ENCODE measurements at places on chromosomes 4 and X.

GRCh38 chr4:145830699-145831098 is 107.9 kb downstream of the ZNF827 start:
- no peak overlapping the region for H3K27ac ChIP-seq
- no peak overlapping the region for H3K4me3 ChIP-seq
- no peak for DNase-seq

DNA sequence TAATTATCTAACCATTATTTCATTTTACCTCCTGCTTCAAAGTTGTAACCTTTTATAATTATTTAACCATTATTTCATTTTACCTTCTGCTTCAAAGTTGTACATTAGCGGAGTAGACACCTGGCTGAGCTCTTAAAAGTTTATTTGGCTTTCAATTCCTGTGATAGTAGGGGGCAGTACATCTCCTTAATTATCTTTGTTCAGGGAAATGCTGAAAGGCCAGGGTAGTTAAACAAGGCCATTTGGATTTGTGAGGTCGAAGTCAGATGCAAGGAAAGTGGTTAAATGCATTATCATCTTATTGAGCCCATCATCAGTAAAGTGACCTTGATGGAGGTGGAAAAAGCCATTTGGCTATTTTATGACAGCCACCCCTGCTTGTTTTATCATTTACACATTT is 210.6 kb downstream of the TENM3 start:
- H3K27ac ChIP-seq, result no peak overlapping the region
- no peaks in the 10 kb centered on the region for H3K27me3 ChIP-seq
- H3K4me1 ChIP-seq, result no peaks in the 10 kb centered on the region
- H3K36me3 ChIP-seq, result no peaks in the 10 kb centered on the region

DNA sequence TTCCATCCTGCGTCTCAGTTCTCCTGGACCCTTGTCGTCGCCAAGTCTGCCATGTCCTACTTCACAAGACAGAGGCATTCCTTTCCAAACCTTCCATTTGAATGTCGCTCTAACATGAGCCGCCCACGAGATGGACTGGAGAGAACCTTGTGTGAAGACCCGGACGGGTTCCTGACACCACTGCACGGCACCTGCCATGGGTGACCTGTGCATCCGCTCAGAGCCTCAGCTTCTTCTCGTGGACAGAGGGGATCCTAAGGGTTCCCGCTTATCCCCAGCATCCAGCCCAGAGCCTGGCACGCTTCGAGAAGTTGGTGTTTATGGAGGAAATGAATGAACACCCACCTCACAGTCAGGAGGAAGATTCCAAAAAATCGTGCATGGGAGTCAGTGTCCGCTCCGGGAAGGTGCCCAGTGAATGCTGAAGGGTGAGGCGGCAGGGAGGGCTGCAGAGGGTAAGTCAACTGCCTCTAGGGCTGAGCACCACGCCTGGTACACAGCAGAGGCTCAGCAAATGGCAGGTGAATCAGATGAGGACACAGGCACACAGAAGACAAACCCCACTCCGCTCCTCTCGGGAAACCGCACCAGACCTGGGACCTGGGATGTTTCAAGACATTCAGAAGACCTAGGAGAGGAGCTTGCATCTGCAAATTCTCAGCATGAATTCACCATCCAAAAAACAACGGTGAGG is 52.6 kb downstream of the WFS1 start:
- H3K27ac ChIP-seq, result no peak overlapping the region
- no peaks in the 10 kb centered on the region for H3K36me3 ChIP-seq
- DNase-seq, result no peak
- no peaks in the 10 kb centered on the region for H3K4me1 ChIP-seq
- no peaks in the 10 kb centered on the region for H3K27me3 ChIP-seq

GRCh38 chrX:101386542-101386885 is 523 bp upstream of the BTK start:
- no peaks in the 10 kb centered on the region for H3K27me3 ChIP-seq
- H3K27ac ChIP-seq, result no peak overlapping the region
- DNase-seq, result no peak
- H3K4me1 ChIP-seq, result no peaks in the 10 kb centered on the region

GRCh38 chrX:39574178-39574577 is 523.6 kb downstream of the BCOR start:
- peaks cover 4% of the 10 kb centered on the region for H3K4me1 ChIP-seq
- H3K27me3 ChIP-seq, result no peaks in the 10 kb centered on the region
- H3K36me3 ChIP-seq, result no peaks in the 10 kb centered on the region
- no peak overlapping the region for H3K27ac ChIP-seq

DNA sequence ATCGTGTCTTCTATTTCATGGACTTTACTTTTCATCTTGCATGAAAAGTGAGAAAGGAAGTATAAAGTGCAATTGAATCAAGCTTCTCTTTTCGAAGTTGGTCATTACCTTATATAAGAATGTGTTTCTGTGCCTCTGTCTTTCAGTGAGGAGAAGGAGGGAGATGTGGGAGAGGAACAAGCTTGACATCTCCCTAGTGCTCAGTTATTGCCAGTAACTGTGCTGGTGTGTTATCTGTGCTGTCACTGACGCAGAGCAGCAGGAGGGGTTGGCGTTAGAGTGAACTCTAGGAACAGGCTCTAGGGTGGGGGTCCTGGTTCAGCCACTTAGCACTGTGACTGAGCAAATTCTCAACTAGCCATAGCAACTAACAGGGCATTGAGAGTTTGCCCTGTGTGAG is 34.0 kb upstream of the TBC1D9 start:
- H3K36me3 ChIP-seq, result no peaks in the 10 kb centered on the region
- DNase-seq, result no peak
- no peaks in the 10 kb centered on the region for H3K27me3 ChIP-seq

- H3K4me1 ChIP-seq, result no peaks in the 10 kb centered on the region
- DNase-seq, result no peak
- no peak overlapping the region for H3K27ac ChIP-seq
- no peak overlapping the region for H3K4me3 ChIP-seq
- no peaks in the 10 kb centered on the region for H3K27me3 ChIP-seq
These were observed 35.6 kb downstream of the STEEP1 start for GRCh38 chrX:119529345-119530276.

DNA sequence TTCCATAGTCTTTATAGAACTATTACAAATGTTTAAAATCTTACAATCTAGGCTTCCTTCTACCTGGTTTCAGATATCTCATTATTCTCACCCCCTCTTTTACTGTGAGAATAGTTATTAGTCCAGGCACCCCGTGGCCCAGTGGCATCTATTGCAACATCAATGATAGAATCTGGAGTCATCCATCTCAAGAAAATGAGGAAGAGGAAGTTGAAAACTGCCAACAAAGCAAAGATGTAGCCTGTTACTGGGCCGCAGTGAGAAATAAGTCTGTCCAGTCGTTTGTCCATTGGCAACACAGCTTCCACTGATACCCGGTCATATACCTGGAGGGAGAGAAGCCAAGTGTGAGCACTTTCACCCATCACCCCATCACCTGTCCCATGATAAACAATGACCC is 6.0 kb upstream of the ASB11 start:
- peak; percentile 28 for DNase-seq
- no peak overlapping the region for H3K4me3 ChIP-seq
- peaks cover 27% of the 10 kb centered on the region for H3K36me3 ChIP-seq
- no peaks in the 10 kb centered on the region for H3K27me3 ChIP-seq

- no peaks in the 10 kb centered on the region for H3K4me1 ChIP-seq
- H3K27me3 ChIP-seq, result no peaks in the 10 kb centered on the region
- H3K36me3 ChIP-seq, result no peaks in the 10 kb centered on the region
These were observed 131.8 kb downstream of the ENOX2 start for GRCh38 chrX:130771230-130771629.

GRCh38 chr4:145709843-145710242 is 29.9 kb downstream of the C4orf51 start:
- H3K4me3 ChIP-seq, result no peak overlapping the region
- no peak for DNase-seq
- no peaks in the 10 kb centered on the region for H3K27me3 ChIP-seq
- H3K36me3 ChIP-seq, result no peaks in the 10 kb centered on the region

DNA sequence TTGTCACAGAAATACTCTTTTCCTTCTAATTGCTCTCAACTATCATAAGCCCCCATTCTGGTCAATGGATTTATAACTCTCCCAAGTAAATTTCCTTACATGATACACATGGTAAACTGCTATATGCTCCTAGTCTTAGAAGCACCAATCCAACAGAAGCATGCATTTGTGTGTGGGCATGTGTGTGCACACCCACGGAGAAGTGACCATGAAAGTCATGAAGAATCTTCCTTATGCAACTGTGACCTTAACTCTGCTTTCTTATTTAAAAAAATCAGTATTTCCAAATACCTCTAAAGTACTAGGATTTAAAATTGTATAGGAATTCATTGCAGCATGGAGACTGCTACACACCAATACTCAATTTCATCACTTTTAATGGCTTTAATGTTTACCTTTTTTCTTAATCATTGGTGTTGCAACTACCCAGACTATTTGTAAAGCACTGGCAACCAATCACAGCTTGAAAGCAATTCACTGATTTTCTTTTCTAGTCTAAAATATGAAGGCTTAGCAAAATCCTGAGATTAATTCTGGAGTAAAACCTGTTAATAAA is 47.6 kb downstream of the MAML3 start:
- no peak for DNase-seq

- no peak overlapping the region for H3K4me3 ChIP-seq
- no peaks in the 10 kb centered on the region for H3K27me3 ChIP-seq
- no peak overlapping the region for H3K27ac ChIP-seq
- no peak for DNase-seq
These were observed 40.2 kb downstream of the PJA1 start for GRCh38 chrX:69125094-69125493.

DNA sequence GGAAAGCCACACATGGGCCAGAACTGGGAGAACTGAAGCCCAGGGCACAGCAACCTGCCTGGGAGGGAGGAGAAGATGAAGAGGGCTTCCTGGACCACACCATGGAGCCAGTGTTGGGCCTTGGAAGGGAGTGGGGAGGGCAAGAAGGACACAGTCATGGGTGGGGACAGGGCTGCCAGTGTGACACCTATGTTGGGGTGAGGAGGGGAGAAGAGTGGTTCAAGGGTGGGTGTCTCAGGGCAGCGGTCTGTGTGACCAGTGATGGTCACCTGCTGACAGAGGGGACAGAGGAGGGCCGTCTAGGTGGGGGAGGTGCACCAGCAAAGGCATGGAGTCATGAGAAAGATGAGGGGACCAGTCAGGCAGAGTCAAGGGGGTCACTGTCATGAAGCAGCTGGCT is 13.8 kb downstream of the MAGED2 start:
- no peak for DNase-seq
- no peaks in the 10 kb centered on the region for H3K36me3 ChIP-seq
- no peaks in the 10 kb centered on the region for H3K27me3 ChIP-seq

- H3K4me3 ChIP-seq, result no peak overlapping the region
- no peak for DNase-seq
- H3K27me3 ChIP-seq, result no peaks in the 10 kb centered on the region
- no peak overlapping the region for H3K27ac ChIP-seq
These were observed 525.0 kb upstream of the SPANXN1 start for GRCh38 chrX:144722307-144722706.

GRCh38 chr4:123379392-123379791 is 17.2 kb upstream of the SPRY1 start:
- H3K36me3 ChIP-seq, result no peaks in the 10 kb centered on the region
- H3K4me1 ChIP-seq, result no peaks in the 10 kb centered on the region
- DNase-seq, result no peak
- H3K27ac ChIP-seq, result no peak overlapping the region
- H3K27me3 ChIP-seq, result no peaks in the 10 kb centered on the region

GRCh38 chr4:56183344-56183959 is 203.8 kb downstream of the AASDH start:
- DNase-seq, result no peak
- H3K4me3 ChIP-seq, result no peak overlapping the region
- no peaks in the 10 kb centered on the region for H3K4me1 ChIP-seq
- H3K27me3 ChIP-seq, result no peaks in the 10 kb centered on the region
- H3K27ac ChIP-seq, result no peak overlapping the region

DNA sequence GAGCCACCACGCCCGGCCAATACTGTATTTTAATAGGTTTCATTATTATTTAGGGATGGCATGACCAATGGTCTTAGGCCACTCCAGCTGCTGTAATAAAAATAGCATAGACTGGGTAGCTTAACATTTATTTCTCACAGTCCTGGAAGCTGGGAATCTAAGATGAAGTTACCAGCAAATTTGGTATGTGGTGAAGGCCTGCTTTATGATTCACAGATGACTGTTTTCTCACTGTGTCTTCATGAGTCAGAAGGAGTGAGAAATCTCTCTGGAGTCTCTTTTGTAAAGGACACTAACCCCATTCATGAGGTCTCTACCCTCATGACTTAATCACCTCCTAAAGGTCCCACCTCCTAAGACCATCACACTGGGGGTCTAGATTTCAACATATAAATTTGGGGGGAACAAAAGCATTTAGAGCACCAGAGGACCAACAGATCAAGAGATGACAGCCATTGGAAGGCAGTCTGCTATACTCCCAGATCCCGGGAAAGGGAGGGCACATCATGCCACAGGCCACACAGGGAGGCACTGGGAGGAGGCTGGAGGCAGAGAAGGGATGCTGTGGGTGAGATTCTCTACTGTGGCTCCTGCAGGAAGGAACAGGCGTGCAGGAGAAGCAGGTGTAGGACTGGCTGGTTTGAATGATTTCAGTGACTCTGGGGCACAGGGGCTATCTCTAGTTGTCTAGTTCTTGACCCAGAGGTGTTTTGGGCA is 335.8 kb upstream of the SFRP2 start:
- no peaks in the 10 kb centered on the region for H3K27me3 ChIP-seq
- no peak for DNase-seq
- no peaks in the 10 kb centered on the region for H3K36me3 ChIP-seq
- H3K27ac ChIP-seq, result no peak overlapping the region
- no peaks in the 10 kb centered on the region for H3K4me1 ChIP-seq
- H3K4me3 ChIP-seq, result no peak overlapping the region

GRCh38 chrX:13256603-13257002 is 63.2 kb downstream of the ATXN3L start:
- no peak overlapping the region for H3K4me3 ChIP-seq
- H3K27ac ChIP-seq, result no peak overlapping the region
- no peak for DNase-seq
- H3K27me3 ChIP-seq, result no peaks in the 10 kb centered on the region
- no peaks in the 10 kb centered on the region for H3K36me3 ChIP-seq

DNA sequence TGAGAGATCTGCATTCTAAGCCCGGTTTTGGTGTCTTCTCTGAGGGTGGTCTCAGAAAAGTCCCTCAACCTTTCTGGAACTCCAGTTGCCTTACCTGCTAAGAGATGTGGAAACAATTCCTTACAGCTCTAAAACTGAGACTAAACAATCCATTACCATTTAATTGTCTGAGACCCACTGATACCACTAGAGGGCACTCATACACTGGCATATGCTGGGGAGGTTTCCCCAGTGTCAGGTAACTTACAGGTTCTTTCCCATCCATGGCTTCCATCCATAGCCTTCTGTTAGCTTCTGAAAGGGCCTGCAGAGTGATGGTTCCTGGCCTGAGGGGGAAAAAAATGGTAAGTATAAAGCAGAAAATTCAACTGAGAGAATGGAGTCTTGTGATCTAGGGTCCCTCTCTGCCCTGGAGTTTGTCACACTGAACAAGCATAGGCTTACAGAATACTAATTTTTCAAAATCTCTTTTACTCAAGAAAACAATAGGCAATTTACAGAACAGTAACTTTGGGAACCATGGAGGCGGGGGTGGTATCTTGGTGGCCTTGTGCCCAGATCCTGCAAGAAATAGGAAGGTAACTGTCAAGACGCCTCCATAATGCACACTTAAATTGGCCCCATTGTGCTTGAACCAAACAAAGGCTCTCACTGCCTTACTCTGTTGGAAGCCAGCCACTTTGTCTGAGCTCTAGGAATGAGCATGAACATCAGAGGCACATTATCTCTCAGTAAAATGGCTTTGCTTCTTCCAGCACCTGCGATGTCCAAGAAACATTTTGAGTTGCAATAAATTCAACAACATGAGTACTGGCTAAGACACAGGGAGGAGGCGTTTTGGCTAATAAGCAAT is 236.1 kb downstream of the OPHN1 start:
- no peak for DNase-seq
- H3K27me3 ChIP-seq, result no peaks in the 10 kb centered on the region
- H3K4me3 ChIP-seq, result no peak overlapping the region
- no peaks in the 10 kb centered on the region for H3K36me3 ChIP-seq
